ENCODE measurements at places on chromosomes 3 and 15.

GRCh38 chr15:59116141-59116540 is 11.2 kb downstream of the CCNB2 start:
- no peak for DNase-seq

- DNase-seq: no peak
These were observed 283.7 kb downstream of the GBE1 start for GRCh38 chr3:81477740-81478139.

DNA sequence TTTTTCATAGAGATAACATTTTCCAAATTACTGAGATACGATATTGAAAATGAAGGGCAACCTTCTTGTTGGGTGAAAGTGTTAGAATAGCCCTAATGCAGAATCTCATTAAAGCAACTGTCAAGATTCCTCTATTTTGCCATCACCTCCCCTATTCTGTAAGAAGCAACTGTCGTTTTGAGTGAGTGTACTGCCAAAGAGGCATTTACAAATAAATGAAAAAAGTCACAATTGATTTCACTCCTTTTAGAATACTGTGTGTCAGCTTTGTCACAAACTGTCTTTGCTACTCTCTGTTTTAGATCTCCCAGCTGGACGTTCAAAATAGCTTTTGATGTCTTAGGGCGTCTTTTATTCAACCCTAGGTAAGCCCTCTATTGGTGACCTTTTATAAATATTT is 322.8 kb upstream of the NAALADL2 start:
- no peak for DNase-seq

DNA sequence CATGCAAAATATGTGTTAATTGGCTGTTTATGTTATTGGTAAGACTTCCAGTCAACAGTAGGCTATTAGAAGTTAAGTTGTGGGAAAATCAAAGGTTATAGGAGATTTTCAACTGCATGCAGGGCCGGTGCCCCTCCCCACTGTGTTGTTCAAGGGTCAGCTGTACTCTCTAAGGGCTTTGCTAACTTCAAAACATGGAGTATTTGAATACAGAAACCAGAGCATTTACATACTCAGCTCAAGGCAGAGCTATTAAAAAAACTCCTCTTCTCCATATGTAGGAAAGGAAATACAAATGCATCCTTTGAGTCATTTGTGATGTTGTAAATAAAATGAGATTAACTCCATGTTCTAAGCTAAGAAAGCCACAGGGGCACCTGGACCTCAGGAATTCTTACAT is 16.8 kb downstream of the IL17RB start:
- DNase-seq: no peak

GRCh38 chr3:108387063-108387462 is 90.7 kb downstream of the HHLA2 start:
- no peak for DNase-seq

All from CD4-positive, alpha-beta T cell treated with Interleukin-17A for 1 hour (primary cell).